ENCODE measurements at places on chromosomes 5 and 9. TPM values are rescaled to one million over a fixed set of nuclear protein-coding genes. Genes with fewer than 3 reads are reported as not detected.

DNA sequence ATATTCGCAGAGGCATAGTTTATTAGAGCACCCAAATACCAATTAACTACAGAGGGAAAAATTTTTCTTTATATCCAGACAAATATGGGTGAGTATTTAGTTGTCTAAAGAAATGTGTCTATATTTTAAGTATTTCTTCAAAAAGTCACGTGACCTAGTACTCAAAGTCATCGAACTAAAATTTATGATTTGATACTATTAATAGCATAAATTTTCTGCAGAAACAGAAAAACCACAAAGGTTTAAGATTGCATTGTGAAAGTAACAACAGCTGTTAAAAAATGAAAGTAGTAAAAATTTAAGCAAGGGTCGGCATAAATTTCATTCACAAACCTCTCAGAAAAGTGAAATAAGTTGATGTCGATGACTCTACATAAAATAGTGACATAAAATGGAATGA lies 323.9 kb upstream of the RORB start:
- no peak for DNase-seq

TBC1D9B gene
- 55.1 TPM for total RNA-seq

DNA sequence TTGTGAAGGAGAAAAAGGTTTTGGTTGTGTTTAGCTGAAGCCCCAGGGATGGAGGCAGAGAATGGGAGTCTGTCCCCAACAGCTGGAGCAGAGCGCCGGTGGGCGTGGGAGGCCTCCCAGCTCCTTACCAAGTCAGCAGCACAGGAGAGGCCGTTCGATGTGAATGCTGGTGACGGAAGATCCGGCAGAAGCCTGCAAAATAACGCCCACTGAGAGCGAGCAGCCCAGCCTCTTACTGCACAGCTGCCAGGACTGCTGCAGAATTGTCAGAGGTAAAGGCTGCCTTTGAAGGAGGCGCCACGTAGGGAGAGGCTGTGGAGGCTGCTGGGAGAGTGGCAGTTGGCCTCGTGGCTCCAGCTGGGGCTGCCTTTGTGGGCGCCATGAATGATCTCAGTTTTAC lies 26.2 kb downstream of the ANGPTL2 start:
- no peak for DNase-seq

RNF208 gene
- 19.4 TPM for total RNA-seq

- DNase-seq: no peak
These were observed 213.4 kb downstream of the MARCHF11 start for GRCh38 chr5:15966066-15966640.

DNA sequence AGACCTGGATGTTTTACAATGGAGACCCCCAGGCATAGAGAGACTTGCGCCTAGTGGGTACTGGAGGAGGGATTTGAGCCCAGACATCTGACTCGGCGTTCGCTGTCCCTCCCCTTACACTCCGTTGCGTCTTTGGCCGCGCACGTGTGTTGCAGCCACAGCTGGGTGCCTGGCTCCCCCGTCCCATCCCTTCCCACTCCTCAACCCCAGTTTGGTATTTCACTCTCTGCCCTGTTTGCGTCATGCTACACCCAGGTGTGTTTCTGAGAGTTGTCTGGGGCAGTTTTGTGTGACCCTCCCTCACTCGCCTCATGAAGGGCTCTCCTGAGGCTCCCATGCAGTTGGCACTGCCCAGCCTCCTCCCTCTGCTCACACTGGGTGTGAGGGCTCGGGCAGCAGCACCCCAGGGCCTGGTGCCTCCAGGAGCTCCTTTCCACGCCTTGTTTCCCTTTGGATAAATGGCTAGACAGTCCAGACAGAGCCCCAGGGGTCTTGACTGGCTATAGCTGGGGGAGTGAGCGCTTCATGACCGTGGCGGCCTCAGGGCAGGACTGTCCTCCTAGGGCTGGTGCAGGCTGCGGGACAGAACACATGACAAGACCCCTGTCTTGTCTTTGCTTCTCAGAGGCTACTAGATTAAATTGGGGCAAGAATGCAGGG lies 13.6 kb downstream of the TCF7 start:
- no peak for DNase-seq

DNA sequence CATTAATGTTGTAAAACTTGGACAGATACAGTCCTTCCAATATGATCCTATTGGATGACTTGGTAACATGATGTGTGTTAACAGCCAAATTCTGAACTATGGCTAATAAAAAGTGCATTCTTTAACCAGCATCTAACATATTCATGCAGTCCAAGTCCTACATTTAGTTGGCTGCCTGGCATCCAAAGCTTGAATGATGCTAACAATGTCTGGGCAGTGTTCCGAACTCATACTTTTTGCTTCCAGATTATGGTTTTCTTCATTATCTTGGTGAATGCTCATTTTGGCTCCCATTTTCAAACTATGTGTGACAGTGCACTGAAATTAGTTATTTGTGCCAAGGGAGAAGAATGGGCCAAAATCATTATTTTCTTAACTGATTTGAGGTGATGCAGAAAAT lies 2.8 kb downstream of the FAM174A start:
- DNase-seq: no peak

- DNase-seq: no peak
These were observed 1.3 kb downstream of the TXN start for GRCh38 chr9:110255034-110255462.

- DNase-seq: peak; percentile 90
These were observed 704 bp downstream of the SUSD1 start for GRCh38 chr9:112174222-112174964.

DNA sequence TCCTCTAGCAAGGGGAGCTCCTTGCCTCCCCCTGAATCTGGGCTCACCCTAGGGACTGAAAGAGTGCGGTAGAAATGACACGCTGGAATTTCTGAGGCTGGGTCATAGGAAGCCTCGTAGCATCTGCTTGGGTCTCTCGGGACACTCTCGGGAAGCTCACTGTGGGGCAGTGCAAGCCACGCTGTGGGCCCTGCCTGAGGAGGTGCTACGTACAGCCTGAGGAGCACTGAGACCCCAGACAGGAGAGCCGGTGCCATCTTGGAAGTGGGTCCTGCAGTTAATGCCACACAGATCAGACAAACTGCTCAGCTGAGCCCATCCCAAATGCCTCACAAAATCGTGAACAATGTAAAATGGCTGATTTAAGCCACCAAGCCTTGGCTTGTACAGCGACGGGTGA lies 1.8 kb downstream of the MRPL36 start:
- no peak for DNase-seq

- DNase-seq: no peak
These were observed 38.9 kb downstream of the PAM start for GRCh38 chr5:102794047-102794446.

DNA sequence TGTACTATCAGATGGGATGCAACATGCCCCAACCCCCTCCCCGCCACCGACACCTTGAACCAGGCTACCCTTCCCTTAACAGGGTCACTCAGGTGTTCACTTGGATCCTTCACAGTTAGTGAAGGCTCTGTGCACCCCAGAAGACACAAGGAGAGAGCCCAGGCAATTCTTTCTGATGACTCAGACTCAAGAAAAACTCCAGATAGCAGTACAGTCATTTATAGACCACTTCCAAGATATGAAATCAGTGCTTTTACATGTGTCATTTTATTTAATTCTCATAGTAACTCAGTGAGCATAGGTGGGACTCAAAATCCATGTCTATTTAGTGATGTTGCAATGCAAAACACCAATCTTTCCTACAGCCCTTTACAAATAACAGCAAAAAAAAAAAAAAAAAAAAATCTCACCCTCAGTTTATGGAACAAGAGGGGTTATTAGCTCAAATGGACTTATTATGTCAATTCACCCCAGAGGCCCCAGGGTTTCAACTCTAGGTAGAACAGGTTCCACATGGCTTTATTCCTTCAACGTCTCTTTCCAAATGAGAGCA lies 71.9 kb downstream of the FOXD1 start:
- DNase-seq: no peak

TAF1L gene
- total RNA-seq: 0.07 TPM

DNA sequence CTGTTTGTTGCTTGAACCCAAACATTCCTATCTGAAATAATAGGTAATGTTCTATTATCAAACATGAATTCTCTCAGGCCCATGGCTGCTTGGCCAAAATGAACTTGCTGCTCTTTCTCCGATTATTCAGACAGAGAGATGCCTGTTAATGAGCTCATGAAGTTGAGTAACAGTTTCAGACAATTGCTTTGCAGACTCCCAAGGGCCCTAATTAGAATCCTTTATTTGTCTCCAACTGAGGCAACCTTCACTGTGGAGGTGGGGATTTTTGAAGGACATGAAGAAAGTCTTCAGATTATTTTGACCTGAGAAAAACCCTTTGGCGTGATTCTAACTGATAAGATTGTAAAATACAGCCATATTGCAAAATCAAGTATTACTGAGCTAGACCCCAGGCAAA lies 466.7 kb downstream of the NFIB start:
- DNase-seq: no peak

DNA sequence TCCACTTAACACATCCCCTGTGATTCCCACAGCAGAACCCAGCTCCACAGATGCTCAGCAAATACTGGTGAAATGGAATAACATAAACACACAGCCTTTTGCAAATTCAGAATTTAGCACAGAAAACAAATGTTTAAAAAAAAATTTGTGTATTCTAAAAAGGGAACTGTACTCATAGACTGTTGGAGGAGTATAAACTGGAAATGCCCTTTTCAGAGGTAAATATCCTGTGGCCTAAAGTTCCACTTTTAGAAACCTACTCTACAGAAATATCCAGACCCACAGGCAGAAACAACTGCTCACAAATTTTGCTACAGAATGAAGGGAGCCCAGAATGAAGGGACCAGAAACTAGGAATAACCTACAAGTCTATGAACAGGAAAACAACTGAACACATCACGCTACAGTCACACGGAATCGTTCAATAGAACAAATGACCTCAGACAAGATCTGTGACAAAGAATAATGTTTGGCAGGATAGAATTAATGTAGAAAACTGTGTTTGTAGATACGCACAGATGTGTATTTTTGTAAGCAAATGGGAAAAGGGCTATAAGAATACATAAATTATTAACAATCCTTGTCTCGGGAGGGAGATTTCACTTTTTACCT lies 78.5 kb downstream of the SHB start:
- no peak for DNase-seq

- DNase-seq: peak; percentile 65
These were observed 534.5 kb downstream of the BNC2 start for GRCh38 chr9:16335788-16336580.

- DNase-seq: no peak
These were observed 269.4 kb upstream of the POU5F2 start for GRCh38 chr5:94010814-94011213.

DNA sequence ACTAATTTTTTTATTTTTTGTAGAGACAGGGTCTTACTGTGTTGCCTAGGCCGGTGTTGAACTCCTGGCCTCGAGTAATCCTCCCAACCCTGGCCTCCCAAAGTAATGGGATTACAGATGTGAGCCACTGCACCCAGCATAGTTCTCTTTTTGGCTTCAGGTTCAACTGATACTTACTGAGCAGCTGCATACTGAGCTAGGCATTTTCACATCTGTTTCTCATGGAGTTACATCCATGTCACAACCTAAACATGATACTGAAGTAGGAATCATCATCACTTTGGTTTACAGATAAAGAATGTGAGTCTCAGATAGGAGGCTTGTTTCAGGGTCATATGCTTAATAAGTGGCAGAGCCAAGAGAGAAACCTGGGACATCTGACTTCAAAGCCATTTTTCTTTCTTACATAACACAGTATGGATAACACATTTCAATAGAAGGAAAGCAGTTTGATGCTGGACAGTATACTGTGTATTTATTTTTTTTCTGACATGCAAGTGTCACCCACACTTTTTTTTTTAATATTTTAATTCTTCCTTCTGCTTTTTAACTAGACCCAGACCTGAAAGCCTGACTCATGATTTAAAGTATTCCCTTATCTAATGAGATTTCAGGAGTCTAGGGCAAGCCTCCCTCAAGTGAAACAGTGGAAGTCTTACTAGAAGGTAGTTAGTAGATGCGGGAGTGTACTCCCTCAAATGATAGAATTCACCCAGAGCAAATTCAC lies 90.8 kb downstream of the HACD4 start:
- no peak for DNase-seq

- DNase-seq: no peak
These were observed 49.7 kb downstream of the KIF24 start for GRCh38 chr9:34279411-34279810.

- DNase-seq: no peak
These were observed 296.8 kb downstream of the PDE4D start for GRCh38 chr5:59596586-59597350.

DNA sequence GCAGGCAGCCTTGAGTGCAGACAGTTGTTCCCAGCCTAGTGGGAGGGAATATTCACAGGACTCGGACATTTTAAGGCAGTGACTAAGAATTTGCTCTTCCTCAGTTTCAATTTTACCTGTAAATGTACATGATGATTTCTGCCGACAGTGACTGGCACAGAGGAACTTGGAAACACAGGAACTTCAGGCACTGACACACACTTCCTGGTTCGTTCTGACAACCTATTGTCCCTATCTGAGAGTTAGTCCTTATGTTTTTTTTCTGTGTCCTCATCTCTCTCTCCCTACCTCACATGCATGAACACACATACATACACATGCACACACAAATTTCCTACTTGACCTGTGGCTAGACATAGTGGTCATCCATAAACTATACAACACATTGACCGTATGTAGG lies 89.4 kb upstream of the CD180 start:
- DNase-seq: no peak

IL7R gene
- total RNA-seq: 2.0 TPM

GRCh38 chr9:21558615-21559401 lies 76.7 kb upstream of the IFNE start:
- no peak for DNase-seq

IFNK gene
- not detected for total RNA-seq

DNA sequence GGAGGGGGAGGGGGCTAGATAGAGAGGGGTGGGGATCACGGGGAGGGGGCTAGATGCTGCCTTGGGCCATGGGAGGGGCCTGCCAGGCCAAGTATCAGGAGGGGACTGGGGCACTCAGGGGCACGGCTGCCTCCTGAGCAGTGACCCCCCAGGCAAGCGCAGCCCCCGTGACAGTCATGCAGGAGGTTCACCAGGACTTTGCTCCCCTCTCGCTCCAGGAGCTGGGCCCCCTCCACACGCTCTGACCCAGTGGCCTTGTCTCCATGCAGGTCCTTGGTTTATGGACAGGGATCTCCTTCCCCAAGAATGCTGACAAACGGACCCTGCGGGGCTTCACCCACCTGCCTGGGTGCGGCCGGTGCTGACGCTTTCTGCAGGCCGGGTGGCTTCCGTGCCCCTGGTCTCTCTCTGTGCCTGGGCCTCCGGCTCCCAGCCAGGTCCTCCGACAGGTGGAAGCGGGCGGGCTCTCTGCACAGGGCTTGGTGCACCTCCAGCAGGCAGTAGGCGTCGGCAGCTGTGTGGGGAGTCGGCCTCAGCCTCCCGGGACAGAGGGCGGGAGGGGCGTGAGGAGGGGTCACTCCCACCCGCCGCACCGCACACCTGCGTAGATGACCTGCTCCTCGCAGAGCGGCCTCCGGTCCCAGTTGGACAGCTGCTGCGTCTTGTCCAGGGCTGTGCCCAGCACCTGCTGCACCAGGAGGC lies 46.8 kb upstream of the NRARP start:
- DNase-seq: no peak

- no peak for DNase-seq
These were observed 87.0 kb downstream of the SLF1 start for GRCh38 chr5:94705427-94705826.

DNA sequence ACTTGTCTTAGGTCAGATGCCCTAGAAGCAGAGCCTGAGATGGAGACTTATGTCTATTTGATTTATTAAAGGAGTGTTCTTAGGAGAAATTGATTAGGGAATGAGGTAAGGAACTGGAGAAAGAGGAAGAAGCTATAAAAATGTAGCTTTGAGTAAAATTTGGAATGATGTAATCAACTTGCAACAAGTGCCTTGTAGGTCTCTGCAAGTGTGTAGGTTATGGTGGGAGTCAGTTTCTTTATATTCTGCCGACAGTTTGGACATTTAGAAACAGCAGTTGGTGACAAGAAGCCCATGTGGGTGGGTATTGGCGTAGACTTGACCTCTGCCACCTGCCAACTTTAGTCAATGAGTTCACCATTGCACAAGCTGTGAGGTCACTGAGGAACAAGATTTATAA lies 986.5 kb downstream of the CDH18 start:
- no peak for DNase-seq
